ENCODE measurements at places on chromosomes 2 and 18.

DNA sequence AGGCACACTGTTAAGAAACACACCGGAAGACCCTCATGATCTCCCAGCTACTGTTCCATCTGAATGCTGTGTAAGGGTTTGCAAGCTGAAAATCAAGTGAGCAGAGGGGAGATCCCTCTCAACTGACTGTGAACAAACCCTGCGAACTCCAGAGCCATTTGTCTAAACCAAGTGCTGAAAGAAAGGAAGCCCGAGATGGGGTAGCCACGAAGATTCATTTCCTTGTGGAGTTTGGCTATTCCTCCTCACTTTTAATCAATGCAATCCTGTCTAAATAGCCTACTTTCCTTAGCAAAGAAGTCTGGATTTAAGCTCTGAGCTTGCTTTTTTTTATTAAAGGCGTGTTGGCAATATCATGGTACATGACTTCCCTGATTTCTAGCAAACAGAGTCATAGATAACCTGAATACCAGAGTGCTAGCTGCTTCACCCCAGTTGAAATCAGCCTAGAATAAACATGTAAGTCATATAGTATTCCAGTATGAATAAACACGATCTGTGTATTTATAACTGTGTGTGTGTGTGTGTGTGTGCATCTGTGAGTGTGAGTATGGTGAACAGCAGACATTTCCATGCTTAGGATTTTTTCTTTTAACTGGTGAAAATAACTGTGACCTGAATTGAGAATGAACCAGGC is 365.2 kb downstream of the ZNF521 start:
- DNase-seq, result no peak

- no peak for DNase-seq
These were observed 992.2 kb upstream of the ACVR2A start for GRCh38 chr2:146852661-146853060.

- no peak for DNase-seq
These were observed 1541.5 kb downstream of the LRP1B start for GRCh38 chr2:140589273-140589672.

DNA sequence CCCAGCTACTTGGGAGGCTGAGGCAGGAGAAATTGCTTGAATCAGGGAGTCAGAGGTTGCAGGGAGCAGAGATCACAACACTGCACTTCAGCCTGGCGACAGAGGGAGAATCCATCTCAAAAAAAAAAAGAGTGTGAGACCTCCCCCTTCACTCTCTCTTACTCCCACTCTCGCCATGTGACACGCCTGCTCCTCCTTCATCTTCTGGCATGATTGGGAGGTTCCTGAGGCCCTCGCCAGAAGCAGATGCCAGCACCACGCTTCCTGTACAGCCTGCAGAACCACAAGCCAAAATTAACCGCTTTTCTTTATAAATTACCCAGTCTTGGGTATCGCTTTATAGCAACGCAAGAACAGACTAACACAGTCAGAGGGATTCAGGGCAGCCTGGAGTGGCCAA is 66.3 kb upstream of the CREB1 start:
- no peak for DNase-seq

GRCh38 chr2:1833726-1834125 is 89.4 kb upstream of the PXDN start:
- DNase-seq, result no peak

GRCh38 chr2:65443509-65444186 is 11.2 kb upstream of the SPRED2 start:
- DNase-seq, result no peak

- DNase-seq, result no peak
These were observed 16.4 kb downstream of the MTCL1 start for GRCh38 chr18:8721716-8722115.

DNA sequence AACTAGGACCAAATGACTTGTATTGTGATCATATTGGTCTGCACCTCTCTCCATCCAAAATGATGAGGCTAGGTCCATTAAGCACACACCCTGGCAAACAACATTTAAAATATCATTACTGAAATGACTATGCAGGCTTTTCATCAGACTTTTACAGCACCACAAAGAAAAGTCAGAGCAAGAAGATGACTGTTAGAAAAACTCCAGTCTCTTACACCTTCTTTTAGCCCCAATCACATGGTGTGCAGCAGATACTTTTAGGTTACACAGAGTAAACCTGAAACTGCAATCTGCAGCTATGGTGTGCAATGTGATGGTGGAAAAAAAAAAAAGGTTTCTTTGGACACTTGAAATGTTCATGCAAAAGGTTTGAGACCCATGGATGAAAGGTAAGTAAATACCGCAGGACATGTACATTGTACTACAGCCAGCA is 5.4 kb upstream of the POLI start:
- no peak for DNase-seq

- no peak for DNase-seq
These were observed 394.5 kb downstream of the DLGAP1 start for GRCh38 chr18:4060427-4061281.

GRCh38 chr18:924987-925386 is 20.3 kb downstream of the ADCYAP1 start:
- DNase-seq, result no peak

GRCh38 chr2:120653046-120653445 is 82.6 kb upstream of the GLI2 start:
- DNase-seq, result no peak

- DNase-seq, result no peak
These were observed 226.6 kb downstream of the MTX2 start for GRCh38 chr2:176495826-176496225.

DNA sequence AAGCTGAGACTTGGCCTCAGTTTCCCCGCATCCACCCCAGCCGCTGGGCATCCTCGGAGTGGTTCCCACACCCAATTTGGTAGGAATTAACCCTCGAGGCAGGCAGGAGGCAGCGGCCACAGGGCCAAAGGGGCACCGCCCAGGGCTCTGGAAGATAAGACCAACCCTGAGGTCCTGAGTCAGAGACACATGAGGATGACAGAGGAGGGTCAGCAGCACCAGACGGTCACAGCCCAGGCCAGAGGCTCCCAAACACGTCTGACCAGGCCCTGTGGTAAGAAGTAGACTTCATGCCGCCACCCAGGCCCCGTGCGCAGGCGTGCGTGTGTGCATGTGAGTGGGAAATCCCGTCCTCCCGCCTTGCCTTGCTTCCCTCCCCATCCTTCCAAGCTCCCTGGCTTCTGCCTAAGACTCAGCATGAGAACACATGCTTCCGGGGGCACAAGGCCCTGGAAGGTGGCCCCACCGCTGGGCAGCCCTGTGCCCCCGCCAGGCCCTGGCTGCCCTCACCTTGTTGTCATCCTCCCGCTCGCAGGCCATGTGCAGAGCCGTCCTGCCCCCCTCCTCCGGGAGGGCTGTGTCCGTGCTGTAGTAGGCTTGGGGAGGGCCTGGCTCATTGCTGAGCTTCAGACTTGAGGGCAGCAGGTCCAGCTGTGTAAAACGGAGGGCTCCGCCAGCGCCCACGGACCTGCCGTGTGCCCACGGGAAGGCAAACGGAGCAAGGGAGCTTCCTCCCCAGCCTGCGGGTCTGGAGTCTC is 46.3 kb downstream of the ANKMY1 start:
- no peak for DNase-seq

- no peak for DNase-seq
These were observed 279.3 kb downstream of the TMX3 start for GRCh38 chr18:68435581-68435980.

DNA sequence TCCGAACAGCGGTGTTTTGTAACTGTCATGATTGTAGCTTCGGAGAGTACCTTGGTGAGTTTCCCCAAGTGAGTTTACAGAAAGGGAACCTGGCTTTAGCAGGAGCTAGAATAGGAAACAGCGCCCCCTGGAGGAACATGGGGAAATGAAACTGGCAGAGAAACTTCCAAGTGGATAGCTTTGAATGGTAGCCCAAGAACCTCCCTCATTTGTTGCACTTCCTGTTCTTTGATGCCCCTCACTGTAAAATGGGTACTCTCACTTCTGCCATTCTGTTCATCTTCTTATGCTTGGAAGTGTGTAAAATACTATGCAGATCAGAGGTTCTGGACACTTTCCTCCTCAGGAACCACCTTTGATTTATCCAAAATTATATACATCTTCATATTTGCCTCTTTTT is 36.2 kb downstream of the CHST10 start:
- DNase-seq, result peak; percentile 34

DNA sequence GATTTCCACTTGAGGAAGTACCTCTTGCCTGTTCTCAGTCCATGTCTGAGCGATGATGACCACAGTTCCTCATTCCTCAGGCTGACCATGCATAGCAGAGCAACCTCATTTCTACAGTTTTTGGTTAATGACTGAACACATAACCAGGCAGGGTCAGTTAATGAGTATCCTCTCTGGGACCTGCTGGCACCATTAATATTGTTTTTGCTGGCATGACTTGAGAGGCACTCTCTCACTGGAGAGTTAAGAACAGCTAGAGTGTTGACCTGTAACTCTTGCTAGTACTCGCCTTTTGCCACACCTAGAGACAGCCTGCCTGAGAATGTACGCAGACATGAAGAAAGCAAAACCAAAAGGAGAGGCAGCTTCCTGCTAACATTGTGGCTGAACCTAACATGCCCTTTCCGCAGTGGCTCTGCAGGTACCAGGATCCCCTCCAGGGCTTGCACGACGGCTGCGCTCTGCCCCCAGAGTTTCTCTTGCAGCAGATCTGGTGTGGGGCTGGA is 23.9 kb downstream of the PECR start:
- peak; percentile 13 for DNase-seq

- no peak for DNase-seq
These were observed 88.6 kb upstream of the ACAA2 start for GRCh38 chr18:49901862-49902340.

GRCh38 chr2:221676566-221677172 is 104.6 kb upstream of the EPHA4 start:
- DNase-seq, result no peak

DNA sequence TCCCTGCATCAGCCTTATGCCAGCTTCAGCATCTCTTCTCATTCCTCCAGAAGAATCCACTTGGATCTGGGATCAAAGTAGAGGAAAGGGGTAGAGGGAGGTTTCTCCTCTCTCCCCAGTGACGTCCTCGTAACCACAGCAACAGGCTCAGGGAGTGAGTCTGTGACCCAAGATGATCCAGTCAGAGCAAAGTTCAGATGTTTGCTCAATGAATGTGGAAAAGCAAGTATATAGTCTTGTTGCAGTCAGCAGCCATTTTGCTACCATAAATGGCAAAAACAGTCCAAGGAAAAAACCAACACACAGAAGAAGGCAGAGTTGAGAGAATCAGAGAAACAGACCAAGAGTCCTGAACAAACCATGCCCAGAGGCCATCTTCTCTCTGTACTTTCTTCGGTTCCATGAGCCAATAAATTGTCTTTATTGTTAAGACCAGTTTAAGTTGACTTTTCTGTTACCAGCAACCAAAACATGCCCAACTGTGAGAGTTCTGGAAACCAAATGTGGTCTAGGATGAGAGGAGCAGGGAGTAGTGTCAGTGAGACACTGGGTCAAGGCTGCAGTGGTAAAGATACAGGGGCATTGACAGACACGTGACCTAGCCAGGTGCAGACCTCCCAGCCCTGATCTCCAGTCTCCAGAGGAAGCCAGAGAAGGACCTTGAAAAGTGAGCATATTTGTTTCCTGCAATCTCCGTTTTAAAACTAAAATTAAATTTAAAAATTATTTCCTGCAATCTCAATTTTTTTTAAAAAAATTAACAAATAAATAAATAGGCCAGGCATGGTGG is 3.2 kb upstream of the CXCR1 start:
- DNase-seq, result no peak

DNA sequence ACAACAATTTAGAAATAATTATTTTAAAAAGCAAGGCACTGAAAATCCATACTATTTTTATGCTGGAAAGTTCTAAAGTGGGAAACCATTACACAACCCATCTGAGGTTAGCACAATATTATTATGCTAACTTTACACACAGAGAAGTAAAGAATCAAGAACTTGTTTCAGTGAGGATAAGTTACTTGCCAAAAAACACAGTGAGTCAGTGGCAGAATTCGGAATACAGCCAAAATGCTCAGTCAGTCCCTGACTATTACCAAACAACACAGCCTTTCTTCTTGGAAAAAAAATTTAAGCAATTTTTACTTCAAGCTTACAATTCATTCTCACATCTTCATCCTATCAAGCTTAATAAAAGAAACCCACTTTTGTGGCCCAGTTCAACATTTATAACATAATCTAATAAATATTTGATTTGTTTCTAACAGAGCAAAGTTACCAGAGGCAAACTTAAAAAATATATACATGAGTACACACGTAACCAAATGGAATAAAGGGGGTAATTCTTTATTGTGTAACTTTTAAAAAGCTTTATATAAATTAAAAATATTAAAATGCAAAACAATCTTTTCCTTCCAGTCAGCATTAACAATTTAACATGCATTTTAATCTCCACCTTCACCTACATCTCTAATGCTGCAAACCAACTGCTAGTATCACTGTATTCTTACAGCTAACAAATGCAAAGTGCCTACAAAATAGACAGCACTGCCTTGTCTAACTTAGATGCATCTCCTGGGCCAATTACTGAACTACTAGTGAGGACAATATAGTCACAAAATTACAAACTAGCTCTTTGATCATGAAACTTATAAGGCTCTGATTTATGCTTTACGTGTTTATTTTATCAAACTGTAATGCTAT is 55.2 kb downstream of the CCDC88A start:
- DNase-seq, result no peak

GRCh38 chr2:11073776-11074175 is 81.5 kb upstream of the SLC66A3 start:
- no peak for DNase-seq

- no peak for DNase-seq
These were observed 187.7 kb downstream of the LOXHD1 start for GRCh38 chr18:46469186-46469915.

DNA sequence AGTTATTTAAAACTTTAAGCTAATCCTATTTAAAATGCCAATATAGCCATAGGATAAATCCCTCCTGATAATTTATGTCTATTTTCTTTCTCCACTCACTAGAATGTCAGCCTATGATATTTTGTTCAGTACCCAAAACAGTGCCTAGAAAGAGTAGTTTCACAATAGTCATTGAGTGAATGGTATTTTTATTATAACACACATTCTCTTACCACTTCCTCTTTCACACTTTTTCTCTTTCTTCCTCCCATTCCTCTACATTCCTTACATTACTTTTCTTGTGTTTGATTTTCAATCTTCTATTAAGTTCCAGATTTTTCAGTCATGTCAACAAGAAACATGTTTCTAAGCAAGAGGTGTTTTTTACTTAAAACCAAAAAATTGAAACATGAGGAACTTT is 327.6 kb upstream of the UBE2E3 start:
- DNase-seq, result no peak

- DNase-seq, result no peak
These were observed 212.3 kb downstream of the BCL2 start for GRCh38 chr18:63107171-63107845.

DNA sequence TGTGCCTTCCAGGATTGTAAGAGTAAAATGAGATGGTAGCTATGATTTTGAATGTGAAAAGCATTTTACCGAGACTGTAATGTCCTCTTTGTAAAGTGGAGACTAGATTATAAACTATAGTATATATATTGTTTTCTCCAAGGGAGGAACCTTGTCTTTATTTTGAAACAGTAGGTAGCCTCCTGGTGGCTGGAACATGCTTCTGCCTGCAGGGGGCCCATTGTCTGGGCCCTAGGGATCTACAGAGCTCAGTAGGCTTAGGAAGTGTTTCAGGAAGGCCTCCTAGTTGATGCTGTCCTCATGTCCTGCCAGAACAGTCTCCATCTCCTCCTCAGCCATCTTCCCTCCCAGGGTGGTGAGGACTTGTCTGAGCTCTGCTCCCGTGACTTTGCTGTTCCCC is 3.0 kb downstream of the PIKFYVE start:
- DNase-seq, result no peak
